ENCODE measurements at places on chromosomes 11 and 22. TPM values are rescaled to one million over a fixed set of nuclear protein-coding genes. Genes with fewer than 3 reads are reported as not detected.

DNA sequence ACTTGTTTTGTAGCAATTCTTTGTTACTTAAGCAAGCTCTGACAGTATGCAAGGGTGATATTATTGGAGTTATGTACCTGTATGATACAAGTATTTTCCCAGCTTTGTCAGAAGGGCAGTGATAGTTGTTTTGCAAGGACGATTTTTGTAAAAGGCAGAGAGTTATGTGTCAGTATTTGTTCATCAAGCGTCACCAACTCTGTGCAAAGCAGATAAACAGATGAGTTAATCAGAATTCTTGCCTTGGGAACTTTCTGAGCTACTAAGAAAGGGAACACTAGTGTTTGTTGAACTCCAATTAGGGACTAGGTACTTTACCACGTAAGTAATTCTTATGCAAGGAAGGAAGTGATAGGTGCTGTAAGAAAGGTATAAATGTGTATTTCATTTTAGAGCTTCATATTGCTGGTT, 1.4 kb downstream of the USP47 start:
- no peak for DNase-seq

DNA sequence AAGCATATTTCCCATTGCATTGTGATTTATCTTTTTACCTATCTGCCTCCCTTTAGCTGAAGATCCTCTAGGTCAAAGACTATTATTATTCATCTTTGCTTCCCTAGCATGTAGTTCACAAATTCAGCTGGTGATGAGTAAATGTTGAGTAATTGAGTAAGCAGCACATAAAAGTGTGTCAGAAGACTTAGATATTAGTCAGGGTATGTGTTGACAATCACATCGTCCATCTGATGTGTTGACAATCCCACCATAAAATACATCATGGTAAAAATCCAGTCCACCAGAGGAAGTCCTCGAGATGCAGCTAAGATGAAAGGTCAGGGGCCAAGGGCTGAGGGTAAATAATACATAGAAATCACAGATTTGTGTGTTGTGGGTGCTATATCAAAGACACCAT, 22.9 kb upstream of the ABTB2 start:
- no peak for DNase-seq

GRCh38 chr11:93326681-93327080, 3.9 kb upstream of the DEUP1 start:
- no peak for DNase-seq

DNA sequence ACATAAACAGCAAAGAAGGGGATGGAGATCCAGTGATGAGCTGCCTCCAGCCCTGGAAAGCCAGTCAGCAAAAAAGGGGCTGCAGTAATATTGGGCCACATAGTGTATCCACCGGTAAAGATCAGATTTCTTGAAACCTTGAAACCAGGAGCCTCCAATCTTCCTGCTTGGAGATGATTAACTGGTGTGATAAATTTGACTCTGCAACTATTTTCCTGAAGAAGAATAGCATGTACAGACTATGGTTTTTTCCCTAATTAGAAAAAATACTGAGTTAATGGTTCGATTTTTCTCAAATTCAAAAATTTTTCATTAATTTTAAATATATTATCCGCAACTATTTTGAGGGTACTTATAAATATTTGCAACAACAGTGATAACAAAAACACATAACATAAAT, at the start of gene OR51B2:
OR51B2 (minus strand) TSS at position 101 of the 400 bp plus-strand sequence; CDS start at position 101, 0 bp downstream.
- DNase-seq, result no peak

- no peak for DNase-seq
These were observed 380.7 kb downstream of the INSC start for GRCh38 chr11:15495462-15495861.

GRCh38 chr11:5600374-5600851, 4.0 kb downstream of the TRIM6 start:
- DNase-seq, result peak; percentile 61

GRCh38 chr11:12390687-12391110, 13.3 kb downstream of the PARVA start:
- no peak for DNase-seq

GRCh38 chr22:48331266-48331665, 1496.4 kb downstream of the BRD1 start:
- DNase-seq, result no peak

DNA sequence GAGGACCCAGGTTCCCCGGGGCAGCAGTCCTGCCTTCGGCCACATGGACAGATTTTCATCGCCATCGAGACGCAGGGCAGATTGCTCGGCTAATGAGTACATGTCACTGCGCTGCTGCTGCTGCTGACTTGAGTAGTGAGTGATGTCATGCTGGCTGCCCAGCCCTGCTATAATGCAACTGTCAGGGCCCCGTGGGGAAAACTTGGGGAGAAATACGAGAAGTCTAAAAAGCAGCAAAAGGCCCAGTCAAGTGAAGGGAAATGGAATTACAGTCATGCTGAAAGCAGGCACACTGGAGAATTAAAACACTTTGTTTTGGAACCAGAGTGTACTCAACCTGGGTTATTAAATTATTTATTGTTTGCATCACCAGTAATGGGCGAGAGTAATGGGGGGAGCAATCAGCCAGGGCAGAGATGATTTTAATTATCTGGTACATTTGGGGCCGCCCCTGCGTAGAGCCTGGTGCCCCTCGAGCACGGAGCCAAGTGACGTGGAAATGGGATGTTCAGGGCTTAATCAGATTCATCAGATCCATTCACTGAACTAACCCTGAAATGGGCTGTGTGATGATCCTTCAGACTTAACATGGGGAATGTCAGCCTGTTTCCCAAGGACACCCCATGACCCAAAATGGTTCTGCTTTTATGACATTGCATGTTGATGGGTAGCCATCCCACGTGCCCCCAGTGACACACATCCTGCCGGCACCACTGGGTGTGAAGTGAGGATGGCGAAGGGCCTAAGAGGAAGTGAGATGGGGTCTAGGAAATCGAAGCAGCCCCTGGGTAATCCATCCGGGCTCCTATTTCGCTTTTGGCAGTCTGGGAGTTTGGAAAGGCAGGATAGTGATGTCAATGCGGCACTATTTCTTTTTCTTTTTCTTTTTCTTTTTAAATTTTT, 241.6 kb upstream of the CADM1 start:
- DNase-seq, result peak; percentile 65

- DNase-seq, result no peak
These were observed 35.6 kb downstream of the GAS2 start for GRCh38 chr11:22702031-22702430.

GRCh38 chr22:49295851-49296560, 531.7 kb downstream of the BRD1 start:
- no peak for DNase-seq

DNA sequence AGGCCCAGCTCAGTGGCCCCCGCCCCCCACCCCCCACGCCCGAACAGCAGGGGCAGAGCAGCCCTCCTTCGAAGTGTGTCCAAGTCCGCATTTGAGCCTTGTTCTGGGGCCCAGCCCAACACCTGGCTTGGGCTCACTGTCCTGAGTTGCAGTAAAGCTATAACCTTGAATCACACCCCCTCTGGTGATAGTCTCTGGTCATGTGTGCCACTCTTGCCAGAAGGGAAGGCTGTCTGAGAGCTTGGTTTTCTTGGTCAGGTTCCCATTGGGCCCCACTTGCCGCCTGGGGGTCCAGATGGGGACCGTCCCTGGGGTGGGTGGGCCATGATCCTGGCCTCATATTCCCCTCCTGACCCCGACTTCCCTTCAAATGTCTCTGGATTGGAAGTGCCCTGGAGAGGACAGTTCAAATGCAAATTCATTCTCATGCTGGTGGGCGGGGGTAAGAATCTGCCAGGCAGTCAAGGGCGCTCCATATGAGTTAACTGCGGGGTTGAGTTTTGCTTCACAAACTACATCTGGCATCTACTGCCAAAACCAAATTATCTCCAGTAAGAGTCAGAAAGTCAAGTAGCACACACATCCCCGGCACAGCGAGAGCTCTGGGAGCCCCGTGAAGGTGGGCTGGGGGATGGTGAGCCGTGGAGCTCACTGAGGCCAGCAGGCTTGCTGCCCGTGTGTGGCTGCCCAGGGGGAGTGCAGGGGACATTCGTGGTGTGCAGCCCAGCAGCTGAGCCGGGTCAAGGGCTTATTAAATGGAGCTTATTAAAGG, 35.7 kb downstream of the B3GAT1 start:
- no peak for DNase-seq

DNA sequence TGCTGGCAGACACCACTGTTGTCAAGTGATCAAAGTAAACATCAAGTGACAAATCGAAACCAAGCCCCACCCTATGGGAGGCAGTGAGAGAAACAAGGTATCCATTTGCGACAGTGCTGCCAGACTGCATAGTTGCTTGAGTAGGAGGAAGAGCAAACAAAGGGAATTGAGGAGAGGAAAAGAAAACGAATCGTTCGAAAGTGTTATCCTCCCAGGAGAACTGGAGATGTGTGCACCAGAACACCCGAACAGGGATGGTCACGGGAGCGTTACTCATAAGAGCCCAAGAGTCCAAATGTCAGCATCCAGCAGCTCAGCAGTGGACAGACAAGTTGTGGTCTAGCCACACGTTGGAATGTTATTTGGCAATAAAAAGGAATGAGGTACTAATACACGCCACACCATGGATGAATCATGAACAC, 58.4 kb upstream of the NUP50 start:
- DNase-seq, result no peak

- peak; percentile 49 for DNase-seq
These were observed 16.1 kb downstream of the NCAPD3 start for GRCh38 chr11:134207538-134208239.

DNA sequence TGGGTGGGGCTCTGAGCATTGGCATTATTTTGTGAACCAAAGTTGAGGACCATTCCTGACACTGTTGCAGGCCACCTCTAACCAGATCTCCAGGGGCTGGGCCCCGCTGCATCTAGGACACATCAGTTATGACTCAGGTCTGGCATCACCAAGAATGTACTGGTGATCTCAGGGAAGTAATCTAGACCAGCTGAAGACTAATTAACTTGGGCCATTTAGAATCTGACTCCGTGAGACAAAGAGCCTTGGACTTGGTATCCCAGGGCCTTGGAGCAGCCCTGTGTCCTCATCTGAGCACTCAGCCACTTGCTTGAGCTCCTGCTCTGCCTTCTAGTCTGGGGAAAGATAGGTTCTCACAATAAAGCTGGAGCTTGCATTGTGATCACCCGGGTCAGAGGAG, 200.6 kb downstream of the KIRREL3 start:
- no peak for DNase-seq

DNA sequence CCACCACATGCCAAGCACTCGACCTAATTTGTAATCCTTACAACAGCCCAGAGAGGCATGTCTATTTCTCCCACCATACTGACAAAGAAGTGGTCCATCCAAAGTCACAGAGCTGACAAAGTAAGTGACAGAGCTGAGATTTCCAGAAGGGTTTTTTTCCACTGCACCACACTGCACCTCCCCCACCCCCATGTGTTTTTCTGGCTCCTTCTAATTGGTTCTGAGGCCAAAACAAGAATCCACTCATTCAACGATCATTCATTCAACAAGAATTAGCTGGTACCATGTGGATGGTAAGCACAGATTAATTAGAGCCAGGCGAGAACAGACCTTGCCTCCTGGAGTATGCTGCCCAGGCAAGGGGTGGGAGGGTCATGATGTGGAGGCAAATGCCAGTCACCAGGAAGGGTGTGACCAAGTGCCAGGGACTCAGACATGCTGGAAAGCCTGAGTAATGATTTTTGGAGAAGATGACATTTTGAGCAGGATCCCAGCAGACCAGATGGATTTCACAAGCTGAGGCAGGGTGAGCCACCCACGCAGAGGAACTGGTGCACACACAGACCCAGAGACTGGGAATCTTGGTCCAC, 14.9 kb upstream of the PRG2 start:
- no peak for DNase-seq

- DNase-seq, result no peak
These were observed 22.3 kb downstream of the APOL5 start for GRCh38 chr22:35739931-35740380.

- no peak for DNase-seq
These were observed 29.9 kb downstream of the TRPC6 start for GRCh38 chr11:101553891-101554292.

DNA sequence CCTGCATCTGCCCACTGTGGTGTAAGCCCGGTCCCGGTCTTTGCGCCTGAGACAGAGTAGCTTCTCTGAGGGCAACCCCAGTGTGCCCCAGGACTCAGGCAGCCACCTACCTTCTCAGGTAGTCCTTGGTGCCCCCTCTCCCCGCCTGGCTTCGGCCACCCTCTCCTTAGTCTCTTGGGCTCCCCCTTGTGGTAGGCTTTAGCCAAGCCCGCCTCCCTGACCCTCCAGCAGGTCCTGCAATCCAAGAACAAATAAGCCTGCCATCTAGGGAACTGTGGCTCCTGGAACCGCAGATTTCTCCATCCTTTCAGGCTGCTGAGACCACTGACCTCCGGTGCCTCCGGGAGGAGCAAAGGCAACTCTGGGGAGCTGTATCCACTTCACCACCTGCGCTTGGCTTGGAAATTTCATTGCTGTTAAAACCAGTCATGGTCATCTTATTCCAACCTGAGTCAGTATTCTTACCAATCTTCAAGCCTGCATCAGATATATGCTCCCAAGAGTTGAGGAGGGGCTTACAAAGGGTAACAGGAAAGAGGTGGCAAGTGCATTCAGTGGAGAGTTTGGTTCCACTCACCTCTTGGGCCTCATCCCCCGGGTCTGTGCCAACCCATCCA, 52.8 kb upstream of the TENM4 start:
- peak; percentile 72 for DNase-seq

GRCh38 chr11:115364896-115365295, 139.3 kb downstream of the CADM1 start:
- DNase-seq, result no peak

The RAB36 gene
- total RNA-seq, result 0.74 TPM

The LDHAL6A gene
- total RNA-seq, result not detected

The GPHA2 gene
- not detected for total RNA-seq

The OR51I2 gene
- total RNA-seq, result not detected

The MMP13 gene
- total RNA-seq, result not detected

The UBQLN3 gene
- total RNA-seq, result not detected

The PNPLA3 gene
- 0.25 TPM for total RNA-seq

The CARD18 gene
- total RNA-seq, result 0.72 TPM

The OR52A1 gene
- total RNA-seq, result not detected

The FAM180B gene
- total RNA-seq, result not detected

The MFNG gene
- 13.9 TPM for total RNA-seq

The POLR2F gene
- total RNA-seq, result 90.7 TPM

The ACR gene
- not detected for total RNA-seq

The KRTAP5-9 gene
- not detected for total RNA-seq

The KCNQ1 gene
- total RNA-seq, result 49.7 TPM

The CRKL gene
- total RNA-seq, result 54.7 TPM

The DERL3 gene
- total RNA-seq, result 2.1 TPM

The TENM4 gene
- 0.40 TPM for total RNA-seq

Data from left ventricle myocardium superior (tissue), 1 donor.